ENCODE measurements at places on chromosomes 3 and 15.

DNA sequence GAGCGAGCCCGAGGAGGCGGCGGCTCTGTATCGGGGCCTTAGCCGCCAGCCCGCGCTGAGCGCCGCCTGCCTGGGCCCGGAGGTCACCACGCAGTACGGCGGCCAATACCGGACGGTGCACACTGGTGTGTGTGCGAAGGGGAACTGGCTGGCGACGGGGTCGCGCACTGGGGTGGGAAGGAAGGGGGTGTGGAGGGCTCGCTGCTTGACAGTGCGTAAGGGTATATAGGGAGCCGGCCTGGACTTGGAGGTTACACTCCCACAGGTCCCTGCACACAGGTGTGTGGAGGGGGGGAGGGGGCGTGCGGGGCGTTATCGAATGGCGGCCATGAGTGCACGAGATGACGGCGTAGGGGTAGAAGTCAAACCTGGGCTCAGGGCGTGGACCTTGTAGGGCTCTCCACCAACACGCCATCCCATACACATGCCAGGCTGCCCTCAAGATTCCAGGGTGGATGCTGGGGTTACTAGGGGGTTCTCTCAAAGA lies 389 bp downstream of the APEH start:
- DNase-seq, result no peak

GRCh38 chr3:151305775-151306151 lies 10.9 kb downstream of the GPR87 start:
- no peak for DNase-seq

- DNase-seq, result no peak
Measured at GRCh38 chr3:160739079-160739478, 17.0 kb upstream of the PPM1L start.

DNA sequence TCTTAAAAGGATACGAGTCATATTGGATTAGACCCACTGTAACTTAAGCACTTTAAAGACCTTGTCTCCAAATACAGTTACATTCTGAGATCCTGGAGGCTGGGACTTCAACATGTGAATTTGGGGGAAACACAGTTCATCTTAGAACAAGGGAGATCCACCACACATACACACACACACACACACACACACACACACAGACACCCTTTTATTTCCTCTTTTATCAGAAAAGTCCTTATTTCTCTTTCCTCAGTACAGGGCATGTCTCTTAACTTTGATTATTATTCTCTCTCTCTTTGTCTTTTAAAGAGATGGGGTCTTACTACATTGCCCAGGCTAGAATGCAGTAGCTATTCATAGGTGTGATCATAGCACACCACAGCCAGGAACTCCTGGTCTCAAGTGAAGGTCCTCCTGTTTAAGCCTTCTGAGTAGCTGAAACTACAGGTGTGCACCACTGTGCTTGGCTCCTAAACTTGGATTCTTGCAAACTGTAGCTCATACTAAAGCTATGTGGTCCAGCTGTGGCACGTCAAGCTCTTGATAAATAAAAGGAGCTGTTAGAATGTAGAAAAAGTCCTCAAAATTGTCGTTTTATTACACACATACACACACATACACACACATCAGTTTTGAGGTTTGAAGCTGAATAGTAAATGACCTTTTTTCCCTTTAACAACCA lies 7.4 kb downstream of the GOLM2 start:
- no peak for DNase-seq

DNA sequence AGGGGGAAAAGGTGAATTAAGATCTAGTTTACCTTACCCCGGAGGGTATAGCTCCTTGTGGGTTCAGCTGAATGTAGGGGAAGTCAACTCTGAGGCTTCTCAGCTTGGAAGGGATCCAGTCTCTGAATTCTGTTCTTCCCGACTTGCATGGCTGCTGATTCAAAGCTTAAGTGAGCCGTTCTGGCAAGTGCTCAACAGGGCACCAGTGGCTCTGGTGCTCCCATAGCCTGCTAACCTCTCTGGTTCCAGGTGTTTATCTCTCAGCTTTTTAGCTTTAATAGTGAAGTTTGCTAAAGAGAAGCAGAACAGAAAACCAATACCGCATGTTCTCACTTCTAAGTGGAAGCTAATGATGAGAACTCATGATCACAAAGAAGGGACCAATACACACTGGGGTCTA lies 46.3 kb upstream of the RBP1 start:
- DNase-seq, result no peak

DNA sequence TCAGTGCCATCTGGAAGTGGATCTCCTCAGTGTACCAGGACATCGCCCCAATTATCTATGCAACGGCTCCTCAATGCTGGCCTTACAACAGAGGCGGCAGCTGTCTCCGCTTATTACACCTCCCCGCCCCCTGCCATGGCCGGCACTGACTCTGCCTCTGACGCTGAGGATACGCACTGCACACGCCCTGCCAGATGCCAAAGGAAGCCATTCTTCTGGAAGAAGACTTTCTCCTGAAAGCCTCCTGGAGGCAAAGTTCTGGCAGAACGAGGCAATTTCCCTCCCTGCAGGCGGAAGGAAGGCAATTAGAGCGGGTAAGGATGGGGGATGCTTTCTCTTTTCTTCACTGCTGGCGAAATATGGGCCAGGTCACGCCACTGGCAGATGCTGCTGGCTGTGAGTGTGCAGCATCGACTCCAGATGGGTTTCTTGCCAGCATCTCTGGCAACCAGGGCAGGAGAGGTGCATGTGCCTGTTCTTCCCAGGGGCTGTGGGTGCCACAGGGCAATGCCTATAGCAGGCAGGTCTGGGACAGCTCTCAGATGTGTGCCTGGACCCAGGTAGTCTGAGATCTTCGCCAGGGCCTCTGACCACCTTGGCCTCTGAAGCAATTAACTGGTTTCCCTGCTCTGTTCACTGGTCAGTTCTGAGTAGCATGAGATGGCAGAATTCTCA lies 62.2 kb upstream of the MRPS22 start:
- no peak for DNase-seq

- DNase-seq, result no peak
Measured at GRCh38 chr3:53799338-53799865, 46.8 kb downstream of the CHDH start.
